Right forelimb (tissue), 1 donor: ENCODE measurements at places on chromosomes 5 and 9.

- DNase-seq, result no peak
Observed at GRCh38 chr9:18324928-18325745, 148.8 kb upstream of the ADAMTSL1 start.

- no peak for DNase-seq
Observed at GRCh38 chr9:97930972-97931371, 7.0 kb downstream of the HEMGN start.

- no peak for DNase-seq
Observed at GRCh38 chr9:136793086-136793946, 2.2 kb downstream of the TMEM141 start.

- no peak for DNase-seq
Observed at GRCh38 chr9:87882627-87883026, at the start of gene SPATA31E1. Gene SPATA31E1, plus strand, starts transcription at chr9:87882877. Its CDS starts 15 bp downstream, at chr9:87882892.

DNA sequence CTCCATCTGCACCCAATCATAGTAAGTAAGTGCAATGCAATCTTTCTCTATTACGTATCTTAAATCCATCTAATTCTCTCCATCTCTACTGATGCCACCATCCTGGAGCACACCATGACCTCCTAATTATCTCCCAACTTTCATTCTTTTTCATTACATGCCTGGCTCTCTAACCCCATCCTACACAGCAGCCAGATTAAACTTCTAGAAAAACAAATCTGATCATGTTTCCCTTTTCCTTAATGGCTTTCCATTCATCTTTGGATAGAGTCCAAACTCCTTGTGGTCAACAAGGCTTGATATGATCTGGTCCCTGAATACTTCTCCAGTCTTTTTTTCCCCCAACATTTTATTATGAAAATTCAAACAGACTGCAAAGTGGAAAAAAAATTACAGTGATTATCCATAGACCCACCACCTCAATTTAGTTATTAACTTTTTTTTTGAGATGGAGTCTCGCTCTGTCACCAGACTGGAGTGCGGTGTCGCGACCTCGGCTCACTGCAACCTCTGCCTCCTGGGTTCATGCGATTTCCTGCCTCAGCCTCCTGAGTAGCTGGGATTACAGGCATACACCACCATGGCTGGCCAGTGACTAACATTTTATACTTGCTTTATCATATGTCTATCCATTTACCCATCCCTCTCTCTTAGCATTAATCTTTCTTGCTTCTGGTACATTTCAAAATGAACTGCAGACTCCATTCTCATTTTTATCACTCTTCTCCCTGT, 5.2 kb downstream of the PPP2R2B start:
- DNase-seq, result no peak
